ENCODE measurements at places on chromosomes 2 and 18.

DNA sequence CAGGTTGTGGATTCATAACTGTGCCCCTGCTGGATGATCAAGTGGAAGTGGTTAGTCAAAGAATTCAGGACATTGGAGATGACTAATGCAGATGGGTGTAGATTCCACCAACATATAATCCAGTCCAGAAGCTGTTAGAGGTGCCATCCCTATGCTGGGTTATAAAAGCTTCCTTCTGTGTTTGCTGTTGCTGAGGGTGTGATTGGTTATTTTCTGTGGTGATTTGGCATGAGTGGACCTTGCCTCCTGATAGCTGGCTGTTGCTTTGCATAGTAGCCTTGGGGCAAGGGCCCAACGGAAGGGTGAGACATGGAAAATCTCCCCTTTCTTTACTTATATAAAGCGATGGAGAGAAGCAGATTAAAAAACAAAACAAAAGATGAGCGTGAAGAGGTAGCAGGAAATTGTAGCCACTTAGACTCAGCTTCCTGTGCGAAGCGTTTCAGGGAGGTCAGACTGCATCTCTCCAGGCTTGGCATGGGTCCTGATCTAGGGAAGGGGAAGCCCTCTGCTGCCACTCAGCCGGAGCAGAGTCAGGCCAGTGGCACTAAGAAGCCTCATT, 190.4 kb downstream of the FMNL2 start:
- no peak for DNase-seq

GRCh38 chr2:240601061-240601830, 14.7 kb downstream of the CAPN10 start:
- no peak for DNase-seq

GRCh38 chr18:2138552-2138951, 432.8 kb downstream of the METTL4 start:
- DNase-seq = no peak

GRCh38 chr2:7044253-7045250, 127.3 kb downstream of the RNF144A start:
- DNase-seq = peak; percentile 12

GRCh38 chr2:33765122-33765521, 166.0 kb upstream of the FAM98A start:
- no peak for DNase-seq

DNA sequence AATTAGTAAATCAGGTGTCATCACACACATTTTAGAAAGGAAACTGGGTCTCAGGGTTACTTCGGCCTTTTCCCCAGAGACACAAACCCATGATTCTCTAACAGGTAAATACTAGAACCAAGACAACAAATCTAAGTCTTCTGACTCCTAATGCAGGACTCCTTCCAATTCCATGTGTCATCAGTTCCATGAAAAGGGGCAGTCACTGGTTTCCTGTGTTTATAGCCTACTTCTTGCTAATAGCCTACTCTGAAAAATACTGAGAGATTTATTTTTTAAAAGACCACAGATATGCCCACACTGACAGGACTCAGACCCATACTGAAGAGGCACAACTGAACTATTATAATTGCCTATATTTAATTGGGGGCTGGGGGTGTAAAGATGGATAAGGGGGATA, 33.0 kb downstream of the RAB1A start:
- DNase-seq = peak; percentile 6

- no peak for DNase-seq
Observed at GRCh38 chr2:23159746-23160405, 225.1 kb upstream of the KLHL29 start.

DNA sequence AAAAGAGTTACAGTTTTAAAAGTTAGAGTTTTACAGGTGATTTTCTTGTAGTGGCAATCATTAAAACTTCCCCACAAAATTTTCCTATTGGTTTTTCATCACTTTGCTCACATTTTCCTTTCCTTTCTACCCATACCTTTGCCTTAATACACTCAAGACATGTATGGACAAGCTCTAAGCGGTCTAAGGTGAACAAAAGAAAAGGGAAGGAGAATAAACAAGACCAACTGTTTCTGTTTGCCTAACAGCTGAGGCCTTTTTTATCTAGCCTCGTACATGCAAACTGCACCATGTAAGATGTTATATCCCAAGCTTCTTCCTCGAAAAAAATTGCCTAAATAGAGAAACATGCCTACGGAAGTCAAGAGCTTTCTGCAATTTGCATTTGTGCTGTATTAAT, 33.9 kb upstream of the TBC1D8 start:
- DNase-seq = no peak

DNA sequence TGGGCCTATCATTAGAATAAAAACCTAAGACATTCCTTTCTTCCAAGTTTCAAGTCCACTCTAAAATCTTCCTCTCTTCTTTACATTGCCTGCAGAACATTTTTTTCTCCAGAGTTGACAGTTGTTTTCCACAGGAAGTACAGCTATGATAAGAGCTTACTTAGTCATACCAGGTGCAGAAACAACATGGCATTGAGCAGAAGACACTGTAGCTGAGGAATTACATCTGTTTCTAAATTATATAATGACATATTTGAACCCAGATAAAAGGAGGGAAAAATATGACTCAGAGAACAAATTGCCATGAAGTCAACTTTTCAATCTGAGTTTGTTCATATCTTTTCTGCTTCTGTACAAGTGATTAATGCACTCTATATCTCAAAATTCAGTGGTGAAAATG, 30.2 kb downstream of the CMPK2 start:
- no peak for DNase-seq

GRCh38 chr2:68834737-68835376, 36.3 kb downstream of the BMP10 start:
- DNase-seq = no peak

DNA sequence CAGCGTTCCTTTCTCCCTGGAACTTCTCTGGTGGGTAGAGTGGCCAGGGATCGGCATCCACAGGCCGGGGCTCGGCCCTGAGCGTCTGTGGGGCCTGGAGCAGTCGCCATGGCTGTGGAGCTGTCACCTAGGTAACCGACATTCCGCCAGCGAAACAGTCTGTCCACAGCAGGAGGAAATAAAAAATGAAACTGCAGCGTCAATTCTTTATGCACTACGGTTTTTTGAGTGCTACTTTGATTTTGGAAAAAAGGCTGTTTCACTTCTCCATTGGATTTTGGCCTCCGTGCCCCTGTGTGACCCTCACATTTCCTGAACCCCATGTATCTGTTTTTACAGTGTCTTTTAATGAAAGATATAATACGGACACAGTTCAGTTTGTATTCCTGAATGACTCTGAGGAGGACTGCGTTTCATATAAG, 163.4 kb downstream of the LDLRAD4 start:
- peak; percentile 46 for DNase-seq

DNA sequence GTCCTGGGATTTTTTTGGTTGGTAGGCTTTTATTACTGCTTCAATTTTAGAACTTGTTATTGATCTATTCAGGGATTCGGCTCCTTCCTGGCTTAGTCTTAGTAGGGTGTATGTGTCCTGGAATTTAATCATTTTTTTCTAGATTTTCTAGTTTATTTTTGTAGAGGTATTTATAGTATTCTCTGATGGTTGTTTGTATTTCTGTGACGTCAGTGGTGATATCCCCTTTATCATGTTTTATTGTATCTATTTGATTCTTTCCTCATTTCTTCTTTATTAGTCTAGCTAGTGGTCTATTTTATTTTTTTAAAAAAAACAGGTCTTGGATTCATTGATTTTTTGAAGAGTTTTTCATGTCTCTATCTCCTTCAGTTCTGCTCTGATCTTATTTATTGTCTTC, 193.3 kb upstream of the MAP2 start:
- no peak for DNase-seq

DNA sequence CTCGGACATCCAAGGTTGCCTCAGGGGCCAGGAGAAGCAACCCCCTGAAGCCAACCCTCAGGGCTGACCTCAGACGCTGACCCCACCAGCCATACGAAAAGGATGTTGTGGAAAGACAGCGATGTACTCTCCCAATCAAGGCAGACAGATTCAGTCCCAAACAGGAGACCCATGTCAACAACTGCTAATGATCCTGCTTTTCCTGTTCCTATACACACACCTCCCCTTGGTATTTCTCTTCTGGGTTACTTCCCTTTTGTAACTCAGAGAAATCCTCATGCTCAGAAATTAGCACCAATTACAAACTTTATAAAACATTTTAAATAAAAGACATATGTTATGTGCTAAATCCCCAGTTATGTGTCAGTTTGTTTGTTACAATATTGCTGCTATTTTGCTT, 120.8 kb downstream of the PID1 start:
- DNase-seq = no peak

GRCh38 chr2:241901500-241902351, 32.2 kb downstream of the RTP5 start:
- DNase-seq = no peak

DNA sequence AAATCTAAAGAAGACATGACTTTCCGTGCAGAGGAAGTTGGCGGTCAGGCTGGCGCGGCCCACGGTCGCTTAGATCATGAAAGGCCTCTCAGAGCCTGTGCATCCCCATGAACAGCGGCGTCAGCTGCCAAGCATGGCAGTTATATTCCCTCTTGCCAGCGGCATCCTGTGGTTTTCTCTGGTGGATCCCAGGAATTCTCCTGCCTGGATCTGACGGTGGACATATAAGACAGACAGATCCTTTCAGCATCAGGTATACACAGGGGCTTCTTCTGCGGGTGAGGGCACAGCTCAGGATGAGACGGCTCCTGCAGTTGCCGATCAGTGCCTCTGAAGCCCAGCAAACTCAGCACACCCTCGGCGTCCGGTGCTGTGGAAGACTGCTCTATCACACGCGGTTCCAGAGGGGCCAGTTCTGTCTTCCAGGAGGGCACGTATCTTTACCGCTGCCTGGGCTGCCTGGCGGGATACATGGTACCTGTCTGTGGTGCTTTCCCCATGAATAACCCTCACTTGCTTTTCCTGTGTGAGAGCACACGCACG, 157.8 kb downstream of the LDLRAD4 start:
- DNase-seq = no peak

DNA sequence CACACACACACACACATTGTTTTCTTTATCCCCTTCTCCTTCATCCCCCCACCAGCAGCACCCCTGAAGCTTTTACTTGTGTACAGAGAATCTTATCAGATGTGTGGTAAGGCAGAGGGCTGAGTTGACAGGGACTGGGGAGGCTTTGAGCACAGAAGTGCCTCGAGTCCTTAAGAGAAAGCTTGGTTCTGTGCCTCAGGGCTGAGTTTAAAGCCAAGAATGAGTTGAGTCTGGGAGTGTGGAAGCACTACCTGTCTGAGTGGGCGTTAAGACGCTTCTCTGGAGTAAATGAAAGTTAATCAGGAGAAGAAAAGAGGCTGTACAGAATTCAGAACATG, 2.7 kb downstream of the ID2 start:
- DNase-seq = no peak

GRCh38 chr2:241102239-241102803, at the start of gene MTERF4:
Gene MTERF4 (minus strand): TSS chr2:241102287. CDS start chr2:241102273, 14 bp downstream.
- peak; percentile 59 for DNase-seq

GRCh38 chr2:141329964-141330363, 800.9 kb downstream of the LRP1B start:
- DNase-seq = no peak

DNA sequence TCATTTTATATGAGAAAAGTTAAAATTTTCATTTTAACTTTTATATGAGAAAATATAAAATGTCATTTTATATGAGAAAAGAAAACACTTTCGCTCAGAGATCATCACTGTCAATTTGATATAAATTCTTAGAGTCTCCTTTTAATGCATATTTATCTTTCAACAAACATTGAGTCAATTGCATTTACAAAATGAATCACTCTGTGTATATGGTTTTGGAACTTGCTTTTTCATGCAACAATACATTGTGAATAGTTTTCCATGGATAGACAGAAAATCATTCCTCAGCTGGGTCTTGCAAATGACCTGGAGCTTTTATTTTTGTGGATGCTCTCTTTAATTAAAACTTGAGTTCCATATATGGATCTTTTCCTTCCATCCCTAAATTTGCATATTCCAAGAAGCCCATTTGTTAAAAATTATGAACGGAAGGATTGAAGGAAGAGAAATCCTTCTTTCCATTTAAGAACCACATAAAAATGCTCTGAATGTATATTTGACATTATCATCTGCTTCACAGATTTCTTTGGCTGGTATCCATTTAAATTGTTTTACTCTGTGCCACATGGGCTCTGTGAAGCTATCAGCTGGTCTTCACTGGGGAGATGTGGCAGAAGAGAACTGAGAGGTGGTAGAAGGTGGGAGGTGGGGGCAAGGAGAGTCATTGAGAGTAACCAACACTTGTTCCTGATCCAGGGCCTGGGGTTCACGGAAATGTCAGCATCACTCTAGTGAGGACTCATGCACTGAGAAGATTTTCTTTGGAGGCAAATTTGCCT, 104.1 kb downstream of the QPCT start:
- DNase-seq = no peak

DNA sequence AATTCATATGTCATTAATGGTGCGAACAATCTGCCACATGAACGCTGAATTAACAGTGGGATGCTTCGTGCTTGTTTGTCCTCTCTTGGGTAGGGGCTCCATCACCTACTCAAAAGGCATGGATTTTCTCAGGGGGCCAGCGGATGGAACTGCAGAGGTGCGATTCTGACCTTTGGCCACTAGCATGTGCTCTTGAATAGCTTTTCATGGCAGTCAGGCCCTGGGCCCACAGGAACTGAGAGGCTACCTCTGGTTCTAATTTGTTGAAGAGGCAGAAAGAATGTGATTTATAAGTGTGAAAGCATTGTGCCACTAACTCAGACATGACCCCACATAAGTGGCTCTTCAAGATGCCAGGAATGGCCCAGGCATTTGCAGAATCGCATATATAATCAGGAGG, 283.2 kb downstream of the INSIG2 start:
- DNase-seq = peak; percentile 38

DNA sequence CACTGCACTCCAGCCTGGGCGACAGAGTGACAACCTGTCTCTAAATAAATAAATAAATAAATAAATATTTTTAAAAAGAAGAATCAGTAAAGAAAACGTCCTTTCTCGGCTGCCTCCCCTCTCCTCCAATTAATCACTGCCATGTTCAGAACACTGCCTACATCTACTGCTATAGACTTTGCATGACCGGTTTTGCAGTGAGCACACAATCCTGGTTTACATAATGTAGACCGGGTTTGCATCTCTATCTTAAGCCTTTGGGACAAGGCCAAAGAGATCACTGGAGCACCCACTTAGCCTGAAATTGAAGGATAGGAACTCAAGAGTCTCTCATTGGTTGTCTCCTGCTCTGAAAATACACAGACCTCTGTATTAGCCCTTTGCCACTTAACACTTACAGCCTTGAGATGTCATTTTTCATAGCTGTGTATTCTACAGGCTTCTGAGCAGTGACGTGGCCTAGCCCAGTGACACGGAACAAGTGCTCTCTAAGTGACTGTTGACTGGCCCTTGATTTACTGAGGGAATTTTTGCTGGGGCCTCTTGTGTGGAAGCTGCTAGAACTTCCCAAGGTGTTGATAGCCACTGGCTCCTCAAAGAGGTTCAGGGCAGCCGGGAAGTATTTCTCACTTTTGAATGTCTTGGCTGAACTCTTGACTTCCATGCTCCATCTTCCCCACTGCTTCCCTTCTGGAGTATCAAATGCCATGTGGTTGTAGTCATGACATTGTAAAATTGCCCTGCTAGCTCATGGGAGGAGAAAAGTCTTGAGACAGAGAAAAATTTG, 45.3 kb upstream of the CCBE1 start:
- DNase-seq = peak; percentile 83

- DNase-seq = peak; percentile 56
Observed at GRCh38 chr2:72722492-72723070, 103.3 kb downstream of the EXOC6B start.

GRCh38 chr2:159456500-159457426, 159.6 kb downstream of the BAZ2B start:
- DNase-seq = no peak

GRCh38 chr18:22830511-22830910, 102.6 kb upstream of the RBBP8 start:
- no peak for DNase-seq

GRCh38 chr18:74251297-74252038, 40.3 kb downstream of the CYB5A start:
- DNase-seq = peak; percentile 49

- no peak for DNase-seq
Observed at GRCh38 chr2:3398857-3399256, 19.4 kb downstream of the TRAPPC12 start.
